ENCODE measurements at places on chromosomes 12 and 14.

DNA sequence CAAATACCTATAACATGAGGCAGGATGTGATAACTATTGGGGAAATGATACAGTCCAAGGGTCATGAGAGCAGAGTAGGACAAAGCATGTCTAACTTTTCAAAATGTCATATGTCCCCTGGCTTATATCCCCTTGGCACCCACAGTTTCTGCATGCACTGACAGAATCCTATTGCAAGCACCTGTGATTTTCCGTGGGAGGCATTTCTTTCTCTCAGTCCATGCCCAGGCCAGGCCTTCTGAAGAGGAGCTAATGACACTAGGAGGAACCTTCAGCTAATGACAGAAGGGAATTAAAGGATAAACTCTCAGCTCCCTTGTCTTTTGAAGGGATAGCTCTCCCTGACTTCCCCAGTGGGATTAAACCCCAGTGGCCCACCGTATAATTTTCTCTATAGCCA lies 249.2 kb downstream of the TTC6 start:
- DNase-seq: no peak

DNA sequence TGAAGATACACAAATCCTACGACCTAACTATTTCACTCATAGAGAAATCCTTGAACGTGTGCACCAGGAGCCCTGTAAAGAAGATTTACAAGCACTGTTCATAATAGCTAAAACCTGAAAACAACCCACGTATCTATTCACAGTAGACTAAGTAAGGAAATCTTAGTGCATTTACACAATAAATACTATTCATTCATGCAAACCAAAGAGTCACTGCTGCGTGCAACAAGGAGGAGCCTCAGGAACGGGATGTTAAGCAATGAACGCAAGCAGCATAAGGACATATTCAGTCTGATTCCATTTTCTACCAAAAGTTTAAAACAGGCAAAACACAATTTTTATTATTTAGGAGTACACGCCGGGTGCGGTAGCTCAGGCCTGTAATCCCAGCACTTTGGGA lies 176.6 kb downstream of the TTC7B start:
- DNase-seq: no peak

GRCh38 chr12:66061557-66062289 lies 68.8 kb downstream of the LLPH start:
- no peak for DNase-seq

DNA sequence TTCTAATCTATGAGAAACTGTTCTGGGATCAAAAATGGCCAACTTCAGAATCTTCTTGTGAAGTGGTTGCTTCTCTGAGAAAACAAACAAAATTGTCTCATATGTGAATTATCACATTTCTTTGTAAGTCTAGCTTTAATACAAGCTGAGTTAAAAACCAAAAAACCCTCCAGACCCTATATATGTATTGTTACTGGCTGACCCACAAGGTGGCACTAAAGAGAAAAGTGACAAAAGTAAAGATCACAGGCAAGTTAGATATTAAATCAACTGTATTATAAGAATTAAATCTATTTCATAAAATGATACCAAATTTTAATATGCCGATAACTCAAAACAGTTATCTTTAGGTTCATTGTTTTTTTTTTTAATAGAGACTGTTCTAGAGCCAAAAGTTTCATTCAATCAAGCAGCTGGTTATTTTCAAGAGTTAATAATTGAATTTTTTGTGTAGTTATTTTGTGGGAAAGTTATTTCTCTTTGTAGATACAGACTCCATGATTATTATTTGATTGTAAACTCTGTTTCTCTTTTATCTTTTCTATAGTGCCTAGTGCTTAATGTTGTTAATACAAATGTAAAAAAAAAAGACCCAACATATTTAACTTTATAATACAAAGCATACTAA lies 7.5 kb upstream of the TRHDE start:
- no peak for DNase-seq

DNA sequence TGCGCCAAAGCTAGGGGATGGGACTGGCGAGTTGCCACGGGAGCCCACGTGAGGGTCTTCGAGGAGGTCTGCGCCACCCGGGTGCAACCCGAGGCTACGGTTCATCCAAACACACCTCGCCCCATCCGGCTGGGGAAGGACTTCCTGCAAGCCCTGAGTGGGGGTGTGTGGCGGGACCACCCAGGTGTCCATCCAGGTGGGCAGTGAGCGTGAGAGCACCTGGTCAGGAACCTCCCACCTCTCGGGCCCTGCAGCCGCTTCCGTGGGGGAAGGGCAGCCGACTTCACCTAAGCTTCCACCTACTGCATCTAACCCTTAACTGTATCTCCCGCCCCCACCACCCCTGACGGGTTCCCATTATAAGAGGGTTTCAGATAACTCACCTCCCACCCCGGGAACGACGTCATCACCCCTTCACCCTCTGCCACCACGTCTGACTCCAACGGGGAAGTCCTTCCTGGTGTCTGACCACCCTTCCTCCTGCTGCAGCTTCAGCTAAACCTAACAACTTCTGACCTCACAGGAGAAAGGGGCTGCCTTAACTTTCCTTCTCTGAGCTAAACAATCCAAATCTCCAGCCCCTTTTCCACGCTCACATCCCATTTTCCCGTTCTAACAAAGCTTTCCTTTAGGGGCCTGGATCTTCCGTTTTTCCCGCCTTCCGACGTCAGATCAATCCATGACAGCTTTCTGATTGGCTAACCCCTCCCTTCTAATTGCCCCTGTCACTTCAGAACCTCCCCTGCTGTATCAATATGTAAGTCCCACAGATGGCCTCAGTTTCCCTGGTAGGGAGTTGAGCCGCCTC lies 27.4 kb upstream of the SMUG1 start:
- DNase-seq: no peak

- no peak for DNase-seq
These were observed 5.4 kb downstream of the ANKRD13A start for GRCh38 chr12:110004598-110004997.

- no peak for DNase-seq
These were observed 20.3 kb downstream of the PRICKLE1 start for GRCh38 chr12:42568952-42569915.

- no peak for DNase-seq
These were observed 70.1 kb downstream of the PRKD1 start for GRCh38 chr14:29857551-29857950.

DNA sequence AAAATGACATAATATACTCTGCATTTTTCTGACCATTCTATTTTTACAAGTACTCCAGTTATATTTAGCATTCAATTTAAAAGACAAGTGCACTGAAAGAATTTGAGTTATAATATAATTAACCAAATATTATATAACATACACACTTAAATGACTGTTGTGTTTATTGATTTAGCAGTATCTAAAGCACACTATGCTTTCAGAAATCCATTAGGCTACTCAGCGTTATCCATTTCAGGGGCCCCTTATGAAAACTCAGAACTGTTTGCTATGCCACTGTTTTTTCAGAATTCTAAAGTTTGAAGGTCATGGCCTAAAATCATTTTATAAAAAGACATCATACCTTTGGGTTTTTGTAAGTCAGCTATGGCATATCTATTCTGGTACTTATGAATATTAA lies 57.1 kb downstream of the HECTD4 start:
- no peak for DNase-seq

- DNase-seq: no peak
These were observed 23.6 kb downstream of the NDUFA12 start for GRCh38 chr12:94979941-94980340.

GRCh38 chr14:34957771-34958286 lies 25.0 kb upstream of the SRP54 start:
- no peak for DNase-seq

GRCh38 chr12:93902192-93902591 lies 225.0 kb downstream of the CRADD start:
- DNase-seq: no peak

DNA sequence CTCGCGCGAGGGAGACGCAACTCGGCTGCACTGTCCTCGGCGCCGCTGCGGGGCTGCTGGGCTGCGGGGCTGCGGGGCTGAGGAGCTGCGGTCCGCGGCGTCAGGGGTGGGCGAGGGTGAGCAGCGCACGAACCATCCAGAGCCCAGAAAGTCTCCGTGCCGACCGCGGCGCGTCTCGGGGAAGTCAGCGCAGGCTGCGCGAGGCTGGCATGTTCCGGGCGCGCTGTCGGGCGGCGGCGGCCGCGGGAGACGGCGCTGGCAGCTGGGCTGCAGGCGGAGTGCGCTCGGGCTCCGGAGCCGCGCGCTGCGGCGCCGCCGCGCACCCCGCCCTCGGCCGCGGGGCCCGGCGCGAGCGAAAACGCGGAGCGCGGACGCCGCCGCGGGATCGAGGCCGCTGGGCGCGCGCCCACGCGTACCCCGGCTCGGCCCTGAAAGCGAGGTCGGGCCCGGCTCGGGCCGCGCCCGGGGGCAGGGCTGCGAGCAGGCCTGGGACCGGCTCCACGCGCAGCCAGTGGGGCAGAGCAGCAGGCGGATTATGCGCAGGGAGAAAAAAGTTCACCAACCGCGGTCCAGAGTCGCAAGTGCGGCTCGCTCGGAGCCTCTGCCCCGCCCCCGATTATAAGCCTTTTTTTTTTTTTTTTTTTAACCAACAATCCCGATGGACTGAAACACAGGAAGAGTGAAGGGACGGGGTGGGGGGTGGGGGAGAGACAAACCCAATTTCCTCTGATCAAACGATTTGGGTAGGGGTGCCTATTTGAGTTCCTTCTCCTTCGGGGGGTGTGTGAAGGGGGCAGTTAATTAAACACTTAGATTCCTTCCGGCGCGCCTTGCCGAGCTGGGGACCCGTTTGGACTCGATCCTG lies at the start of gene PRICKLE1:
Gene PRICKLE1 (minus strand): TSS at position 282 of the 865 bp plus-strand sequence. CDS start 117,230 bp downstream, outside the sequence.
- peak; percentile 54 for DNase-seq

DNA sequence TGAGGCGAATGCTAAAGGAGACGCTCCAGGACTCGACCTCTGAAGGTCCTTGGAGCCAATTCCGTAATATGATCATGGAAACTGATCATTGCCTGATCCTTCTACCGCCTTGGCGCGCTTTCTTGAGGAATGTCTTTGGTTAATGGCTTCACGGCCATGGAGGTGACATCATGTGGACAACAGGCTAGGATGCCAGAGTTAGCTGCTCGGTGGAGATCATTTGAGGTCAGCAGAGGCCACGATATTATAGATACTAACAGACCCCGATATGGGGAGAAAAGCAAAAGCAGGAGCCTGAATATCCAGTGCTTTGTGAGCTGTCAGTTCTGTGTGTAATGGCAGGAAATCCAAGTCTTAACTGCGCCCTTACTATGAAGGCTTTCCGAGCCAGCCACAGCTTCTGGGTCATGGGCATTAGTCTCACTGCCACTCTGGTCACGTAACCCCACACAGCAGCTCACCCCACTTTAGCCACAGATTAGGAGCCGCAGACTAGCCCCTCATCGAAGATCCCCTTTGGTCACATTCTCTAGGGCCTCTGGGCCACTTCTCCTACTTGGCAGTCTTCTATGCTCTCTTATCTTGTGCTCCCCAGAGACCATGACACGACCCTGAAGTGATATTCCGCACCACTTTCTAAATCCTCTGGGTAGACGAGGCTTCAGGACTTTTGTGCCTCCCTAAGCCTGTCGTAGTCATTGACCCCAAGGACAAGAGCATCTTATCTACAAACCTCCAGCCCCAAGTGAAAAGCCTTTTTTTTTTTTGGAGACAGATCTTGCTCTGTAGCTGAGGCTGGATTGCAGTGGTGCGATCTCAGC lies 724 bp upstream of the CS start:
- DNase-seq: no peak

DNA sequence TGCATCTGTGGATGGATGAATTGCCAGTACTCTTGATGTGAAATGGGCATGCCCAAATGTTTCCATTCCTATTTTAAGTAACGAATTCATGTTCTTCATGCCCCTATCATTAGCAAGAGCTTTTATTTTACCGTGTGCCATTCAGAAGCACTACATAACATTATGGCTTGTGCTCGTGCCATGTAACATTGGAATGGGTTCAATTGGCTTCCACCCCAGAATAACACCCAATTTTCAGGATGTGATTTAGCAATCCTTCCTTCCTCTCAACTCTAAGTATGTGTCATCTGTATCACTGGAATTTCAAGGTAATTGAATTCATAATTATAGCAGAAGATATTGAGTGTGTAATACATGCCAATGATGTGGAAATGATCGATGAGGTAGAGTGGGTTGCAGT lies 145.8 kb upstream of the TMPO start:
- no peak for DNase-seq

DNA sequence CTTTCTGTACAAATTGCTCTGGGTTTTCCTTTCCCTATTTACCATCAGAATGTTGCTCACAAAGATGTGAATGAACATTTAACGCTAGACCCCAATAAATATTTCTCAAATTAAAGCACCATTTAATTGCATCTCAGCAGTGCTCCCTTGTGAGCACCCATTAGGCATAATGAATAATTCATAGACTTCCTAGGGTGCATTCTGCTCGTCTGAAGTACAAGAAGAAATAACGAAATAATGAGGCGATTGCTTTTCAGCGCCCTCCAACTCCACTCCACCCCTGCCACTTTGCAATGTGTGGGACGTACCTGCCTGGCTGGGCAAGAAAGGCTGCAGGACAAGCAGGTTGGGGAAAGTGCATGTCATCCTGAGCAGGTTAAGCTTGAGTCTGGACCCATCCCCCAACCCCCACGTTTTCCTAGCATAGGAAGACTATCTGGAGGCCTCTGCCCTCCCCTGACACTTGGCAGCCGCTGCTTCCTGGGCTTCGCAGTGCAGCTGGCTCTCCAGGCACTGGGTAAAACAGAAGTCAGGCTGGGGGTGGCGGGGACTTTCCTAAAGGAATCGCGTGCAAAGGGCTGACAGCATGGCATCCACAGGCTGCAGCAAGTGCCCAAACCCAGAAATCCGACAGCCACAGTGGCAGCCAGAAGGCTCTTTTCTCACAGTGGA lies 253.7 kb downstream of the DUSP6 start:
- DNase-seq: no peak

GRCh38 chr14:92961567-92961855 lies 38.6 kb downstream of the CHGA start:
- DNase-seq: no peak

DNA sequence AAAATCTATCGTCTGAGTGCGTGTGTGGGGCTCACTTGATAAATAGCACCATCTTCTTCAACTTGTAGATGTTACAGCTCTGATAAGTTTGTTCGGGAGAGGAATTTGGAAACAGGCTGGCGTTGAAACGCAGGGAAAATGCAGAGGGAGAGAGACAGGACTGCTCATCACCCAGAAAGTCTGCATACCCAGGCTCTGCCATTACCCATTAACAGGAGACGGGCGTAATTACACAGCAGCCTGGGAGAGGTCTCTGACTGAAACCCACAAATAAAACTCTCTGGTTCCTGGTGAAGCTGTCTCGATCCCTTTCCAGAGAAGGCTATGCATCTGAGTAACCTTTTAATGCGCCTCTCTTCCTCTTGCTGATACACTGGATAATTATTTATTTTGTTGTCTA lies 547.3 kb downstream of the BCL11B start:
- DNase-seq: no peak

- DNase-seq: no peak
These were observed 20.2 kb downstream of the TCHP start for GRCh38 chr12:109920261-109920780.

GRCh38 chr12:53289891-53290290 lies 5.5 kb upstream of the PFDN5 start:
- no peak for DNase-seq

- no peak for DNase-seq
These were observed 108.9 kb downstream of the PTCSC3 start for GRCh38 chr14:36067428-36068187.

DNA sequence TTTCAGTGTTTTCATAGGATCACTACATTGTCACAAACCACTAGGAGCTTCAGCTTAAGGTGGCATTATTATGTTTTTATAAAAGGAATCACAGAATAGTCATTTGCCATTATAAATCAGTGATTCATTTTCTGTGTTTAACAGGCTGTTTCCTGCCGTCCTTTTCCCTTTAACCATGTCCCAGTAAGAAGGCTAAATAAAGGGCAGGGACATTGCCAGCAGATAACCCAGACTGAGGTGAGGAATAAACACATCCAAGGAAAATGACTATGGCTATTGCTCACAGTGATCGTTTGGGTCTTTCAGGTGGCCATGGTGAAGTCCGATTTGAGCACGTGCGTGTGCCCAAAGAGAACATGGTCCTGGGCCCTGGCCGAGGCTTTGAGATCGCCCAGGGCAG lies 17.9 kb upstream of the ALDH2 start:
- no peak for DNase-seq

All from GM12891 (cell line).